ENCODE measurements at places on chromosomes 1 and 21.

DNA sequence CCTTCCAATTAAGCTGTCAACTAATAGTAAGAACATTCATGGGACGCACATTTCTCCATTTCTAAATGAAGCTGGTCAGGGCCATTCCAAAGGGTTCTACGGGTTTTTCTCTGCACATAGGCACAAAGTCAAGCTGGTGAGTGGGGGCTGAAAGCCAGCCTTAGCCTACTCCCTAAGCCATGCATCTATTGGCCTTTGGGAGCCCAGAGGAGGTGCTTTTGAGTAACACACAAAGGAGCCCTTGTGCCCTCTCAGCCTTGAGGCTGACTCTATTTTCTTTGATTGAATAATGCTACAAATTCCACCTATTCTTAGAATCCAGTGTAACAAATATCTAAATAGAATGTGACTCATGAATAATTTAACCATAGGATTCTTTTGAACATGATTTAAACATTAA is 73.6 kb downstream of the RGS13 start:
- no peak for DNase-seq

DNA sequence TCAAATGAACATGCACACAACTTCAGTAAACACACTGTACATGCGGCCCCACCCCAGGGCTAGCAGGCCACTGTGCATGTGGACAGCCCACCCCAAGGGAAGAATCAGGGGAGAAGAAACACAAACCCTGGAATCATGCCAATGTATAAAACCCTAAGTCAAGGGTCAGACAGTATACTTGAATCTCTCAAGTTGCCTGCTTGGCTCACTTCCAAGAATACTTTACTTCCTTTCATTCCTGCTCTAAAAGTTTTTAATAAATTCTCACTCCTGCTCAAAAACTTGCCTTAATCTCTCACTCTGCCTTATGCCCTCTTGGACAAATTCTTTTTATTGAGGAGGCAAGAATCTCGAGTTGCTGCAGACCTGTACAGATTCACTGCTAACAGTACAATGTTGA is 231.2 kb upstream of the CACYBP start:
- no peak for DNase-seq

DNA sequence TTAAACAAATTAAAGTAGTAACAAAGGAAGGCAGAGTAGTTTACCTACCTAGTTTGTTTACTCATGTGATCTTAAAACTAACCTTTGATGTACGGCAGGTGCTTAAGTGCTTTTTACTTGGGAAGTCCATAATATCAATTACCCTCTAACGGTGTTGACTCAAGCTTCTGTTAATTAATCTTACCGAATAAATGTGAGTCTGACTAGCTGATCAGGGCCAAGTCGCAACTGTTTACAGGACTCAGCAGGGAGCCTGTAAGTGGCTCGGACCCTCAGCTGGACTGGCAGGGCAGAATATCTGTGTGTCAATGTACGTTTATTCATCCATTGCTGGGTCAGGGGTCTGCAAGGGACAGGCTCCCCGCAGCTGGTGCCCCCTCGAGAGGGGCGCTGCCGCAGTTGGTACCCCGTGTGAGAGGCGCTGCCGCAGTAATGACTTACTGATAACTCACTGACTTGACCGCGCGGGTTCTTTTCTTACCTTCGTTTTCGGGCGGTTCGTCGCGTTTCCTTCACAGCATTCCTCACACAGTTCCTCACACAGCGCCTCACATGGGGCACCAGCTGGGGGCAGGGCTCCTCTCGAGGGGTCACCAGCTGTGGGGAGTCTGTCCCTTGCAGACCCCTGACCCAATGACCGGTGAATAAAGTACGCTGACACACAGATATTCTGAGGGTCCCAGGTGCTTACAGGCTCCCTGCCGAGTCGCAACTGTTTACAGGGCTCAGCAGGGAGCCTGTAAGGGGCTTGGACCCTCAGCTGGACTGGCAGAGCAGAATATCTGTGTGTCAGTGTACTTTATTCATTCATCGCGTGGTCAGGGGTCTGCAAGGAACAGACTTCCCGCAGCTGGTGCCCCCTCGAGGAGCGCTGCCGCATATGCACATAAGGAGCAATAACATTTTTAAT is 3.0 kb downstream of the FMO1 start:
- DNase-seq: peak; percentile 48

GRCh38 chr1:206725109-206725963 is 40.6 kb downstream of the MAPKAPK2 start:
- DNase-seq: peak; percentile 77

DNA sequence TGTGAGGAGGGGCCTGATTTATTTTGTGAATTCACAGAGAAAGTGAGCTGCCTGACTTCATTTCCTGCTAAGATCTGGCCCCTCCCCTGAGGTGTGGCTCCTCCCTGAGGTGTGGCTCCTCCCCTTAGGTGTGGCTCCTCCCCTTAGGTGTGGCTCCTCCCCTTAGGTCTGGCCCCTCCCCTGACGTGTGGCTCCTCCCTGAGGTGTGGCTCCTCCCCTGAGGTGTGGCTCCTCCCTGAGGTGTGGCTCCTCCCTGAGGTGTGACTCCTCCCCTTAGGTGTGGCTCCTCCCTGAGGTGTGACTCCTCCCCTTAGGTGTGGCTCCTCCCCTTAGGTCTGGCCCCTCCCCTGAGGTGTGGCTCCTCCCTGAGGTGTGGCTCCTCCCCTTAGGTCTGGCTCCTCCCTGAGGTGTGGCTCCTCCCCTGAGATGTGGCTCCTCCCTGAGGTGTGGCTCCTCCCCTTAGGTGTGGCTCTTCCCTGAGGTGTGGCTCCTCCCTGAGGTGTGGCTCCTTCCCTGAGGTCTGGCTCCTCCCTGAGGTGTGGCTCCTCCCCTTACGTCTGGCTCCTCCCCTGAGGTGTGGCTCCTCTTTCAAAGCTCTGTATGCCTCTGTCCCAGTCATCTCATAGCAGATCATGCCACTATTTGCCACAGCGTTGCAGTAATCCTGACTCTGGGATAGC is 26.9 kb upstream of the LRRC3 start:
- no peak for DNase-seq

DNA sequence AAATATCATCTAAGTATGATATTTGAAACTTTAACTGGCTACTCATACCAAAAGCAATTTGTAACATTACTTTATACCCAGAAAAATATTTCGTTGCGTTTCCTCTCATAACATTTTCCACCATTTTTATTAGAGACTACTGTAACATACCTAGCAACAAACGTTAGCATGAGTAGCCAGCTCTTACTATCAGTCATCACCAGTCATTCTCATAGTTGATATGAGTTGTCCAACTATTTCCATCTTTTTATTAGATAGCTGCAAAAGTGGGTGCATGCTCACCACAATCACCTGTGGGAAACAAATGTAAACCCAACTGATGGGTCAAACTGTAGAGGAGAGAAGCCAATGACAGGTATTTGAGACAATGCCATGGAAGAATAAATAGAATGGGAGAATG is 114.6 kb downstream of the AKT3 start:
- no peak for DNase-seq

DNA sequence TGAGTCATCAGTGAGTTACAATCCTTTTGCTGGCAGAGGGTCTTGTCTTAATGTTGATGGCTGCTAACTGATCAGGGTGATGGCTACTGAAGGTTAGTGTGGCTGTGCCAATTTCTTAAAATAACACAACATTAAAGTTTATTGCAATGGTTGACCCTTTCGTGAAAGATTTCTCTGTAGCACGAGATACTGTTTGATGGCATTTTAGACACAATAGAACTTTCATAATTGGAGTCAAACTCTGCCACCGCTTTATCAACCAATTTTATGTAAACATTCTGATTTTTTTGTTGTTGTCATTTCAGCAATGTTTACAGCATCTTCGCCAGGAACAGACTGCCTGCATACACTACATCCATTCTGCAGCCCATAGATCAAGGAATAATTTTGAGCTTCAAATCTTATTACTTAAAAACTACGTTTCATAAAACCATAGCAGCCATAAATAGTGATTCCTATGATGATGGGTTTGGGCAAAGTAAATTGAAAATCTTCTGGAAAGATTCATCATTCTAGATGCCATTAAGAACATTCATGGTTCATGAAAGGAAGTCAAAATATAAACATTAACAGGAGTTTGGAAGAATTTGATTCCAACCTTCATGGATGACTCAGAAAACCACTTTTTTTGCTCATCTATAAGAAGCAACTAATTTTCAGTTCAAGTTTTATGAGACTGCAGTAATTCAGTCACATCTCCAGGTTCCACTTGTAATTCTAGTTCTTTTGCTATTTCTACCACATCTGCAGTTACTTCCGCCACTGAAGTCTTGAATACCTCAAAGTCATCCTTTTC is 85.9 kb downstream of the TYW3 start:
- no peak for DNase-seq

- no peak for DNase-seq
These were observed 4.1 kb upstream of the TAGLN2 start for GRCh38 chr1:159929155-159930051.

DNA sequence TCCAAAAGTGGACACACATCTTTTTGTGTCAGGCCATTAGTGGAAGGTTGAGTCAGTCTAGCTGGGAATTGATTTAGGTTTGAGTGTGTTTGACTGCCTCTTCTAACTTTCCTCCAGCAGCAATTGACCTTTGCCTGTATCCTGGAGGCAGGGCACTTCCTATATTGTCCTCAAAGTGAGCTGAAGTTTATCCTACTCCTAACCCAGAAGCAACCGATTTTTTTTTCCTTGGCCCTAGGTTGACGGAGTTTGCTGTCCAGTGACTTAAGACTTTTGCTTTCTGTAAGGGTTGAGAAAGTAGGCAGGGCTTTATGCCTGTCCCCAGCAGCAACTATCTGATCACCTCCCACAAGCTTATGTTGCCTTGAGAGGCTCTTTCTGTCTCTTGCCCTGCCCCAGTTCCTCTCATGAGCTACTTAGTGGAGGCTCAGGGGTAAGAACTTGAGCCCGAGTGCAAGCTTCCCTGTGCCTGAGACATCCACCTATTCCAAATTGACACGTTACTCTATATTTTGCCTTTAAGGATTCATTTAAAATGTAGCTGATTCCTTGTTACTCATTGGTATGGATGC is 30.9 kb downstream of the SLC35F3 start:
- no peak for DNase-seq

- no peak for DNase-seq
These were observed 78.2 kb downstream of the RNF220 start for GRCh38 chr1:44483089-44483874.

DNA sequence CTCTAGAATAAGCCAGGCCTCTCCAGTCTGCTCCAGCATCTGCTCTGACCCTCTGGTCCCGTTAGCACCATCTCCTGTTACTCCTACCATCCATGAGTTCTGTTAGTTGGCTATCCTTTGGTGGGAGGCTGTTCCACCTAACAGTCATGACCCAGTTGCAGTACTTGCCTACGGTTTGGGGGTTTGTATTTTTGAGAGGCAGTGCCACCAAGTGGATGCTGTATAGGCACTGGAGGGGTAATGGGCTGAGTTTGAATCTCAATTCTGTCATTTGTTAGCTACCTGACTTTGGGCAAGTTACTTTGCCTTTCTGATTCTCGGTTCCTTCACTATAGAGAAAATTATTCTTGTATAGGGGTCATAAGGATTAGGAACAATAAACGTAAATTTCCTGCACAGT is 12.1 kb upstream of the C8B start:
- no peak for DNase-seq

GRCh38 chr21:26840912-26841311 is 4.3 kb downstream of the ADAMTS1 start:
- no peak for DNase-seq

- DNase-seq: peak; percentile 63
These were observed 10.1 kb downstream of the GPATCH2 start for GRCh38 chr1:217620814-217621213.
